ENCODE measurements at places on chromosomes 12 and 14. TPM values are rescaled to one million over a fixed set of nuclear protein-coding genes. Genes with fewer than 3 reads are reported as not detected.

Gene BRF1
- 24.1 TPM for total RNA-seq

Gene KLHL42
- total RNA-seq: 8.8 TPM

Gene KITLG
- 1.2 TPM for total RNA-seq

Gene TMED10
- total RNA-seq: 167 TPM

Gene SNRPF
- 10.5 TPM for total RNA-seq

Gene NACA
- 695 TPM for total RNA-seq

DNA sequence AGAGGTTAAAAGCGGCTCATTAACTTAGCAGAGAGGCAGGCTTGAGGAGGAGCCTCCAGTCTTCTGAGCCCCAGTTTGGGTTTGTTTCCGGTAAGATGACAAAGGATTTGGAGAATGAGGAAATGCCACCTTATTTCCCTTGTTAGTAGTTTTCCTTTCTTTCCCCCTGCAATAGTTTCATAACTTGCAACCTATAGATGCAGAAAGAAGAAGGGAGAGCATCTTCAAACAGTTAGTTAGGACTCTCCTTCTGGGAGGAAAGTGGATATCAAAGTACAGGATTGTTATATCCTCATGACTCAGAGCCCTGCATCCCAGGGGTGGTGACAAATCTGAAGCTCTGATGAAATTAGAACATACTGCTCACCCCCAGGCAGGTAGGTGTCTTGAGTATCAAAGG is 180.7 kb upstream of the SLC38A2 start:
- no peak for DNase-seq
- H3K27me3 ChIP-seq: no peaks in the 10 kb centered on the region
- H3K27ac ChIP-seq: no peak overlapping the region
- no peak overlapping the region for H3K4me3 ChIP-seq
- no peaks in the 10 kb centered on the region for H3K4me1 ChIP-seq
- no peaks in the 10 kb centered on the region for H3K36me3 ChIP-seq

DNA sequence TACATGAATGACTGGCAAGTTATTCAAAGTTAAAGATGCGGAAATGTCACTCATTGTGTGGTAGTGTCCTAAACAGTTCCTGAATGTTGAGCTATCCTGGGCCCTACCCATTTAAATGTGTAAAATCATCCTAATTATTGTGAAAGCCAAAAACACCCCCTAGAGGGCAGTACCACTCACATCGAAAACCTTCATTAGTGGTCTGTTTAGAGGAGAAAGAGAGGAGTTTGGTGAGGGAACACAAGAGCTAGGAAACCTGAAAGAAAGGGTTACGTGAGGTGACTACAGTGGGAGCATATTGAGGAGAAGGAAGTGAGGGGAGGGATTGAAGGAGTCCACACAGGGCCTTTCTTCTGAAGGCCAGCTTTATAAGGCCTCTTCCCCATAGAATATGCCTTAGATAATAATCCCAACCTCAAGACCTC is 2.5 kb upstream of the TEP1 start:
- H3K36me3 ChIP-seq: no peaks in the 10 kb centered on the region
- H3K4me3 ChIP-seq: no peak overlapping the region
- DNase-seq: no peak
- no peak overlapping the region for H3K27ac ChIP-seq
- no peaks in the 10 kb centered on the region for H3K27me3 ChIP-seq

GRCh38 chr14:20489093-20489994 is 16.0 kb upstream of the RNASE10 start:
- H3K27me3 ChIP-seq: no peaks in the 10 kb centered on the region
- no peak overlapping the region for H3K27ac ChIP-seq
- H3K4me3 ChIP-seq: no peak overlapping the region
- H3K36me3 ChIP-seq: no peaks in the 10 kb centered on the region
- H3K4me1 ChIP-seq: no peaks in the 10 kb centered on the region
- DNase-seq: no peak

GRCh38 chr12:31324116-31324844 is 1.7 kb downstream of the SINHCAF start:
- DNase-seq: peak; percentile 72
- H3K4me1 ChIP-seq: no peaks in the 10 kb centered on the region
- no peaks in the 10 kb centered on the region for H3K36me3 ChIP-seq
- H3K27ac ChIP-seq: peak overlapping the region; percentile 87
- H3K4me3 ChIP-seq: peak overlapping the region; percentile 96
- no peaks in the 10 kb centered on the region for H3K27me3 ChIP-seq

GRCh38 chr14:85300107-85300506 is 229.8 kb upstream of the FLRT2 start:
- H3K4me1 ChIP-seq: no peaks in the 10 kb centered on the region
- no peak overlapping the region for H3K27ac ChIP-seq
- no peaks in the 10 kb centered on the region for H3K36me3 ChIP-seq
- DNase-seq: no peak
- no peaks in the 10 kb centered on the region for H3K27me3 ChIP-seq

GRCh38 chr12:42447371-42447786 is 121.4 kb downstream of the PPHLN1 start:
- no peak overlapping the region for H3K27ac ChIP-seq
- H3K27me3 ChIP-seq: no peaks in the 10 kb centered on the region
- no peaks in the 10 kb centered on the region for H3K4me1 ChIP-seq
- H3K36me3 ChIP-seq: peaks cover 4% of the 10 kb centered on the region
- no peak overlapping the region for H3K4me3 ChIP-seq
- DNase-seq: no peak

DNA sequence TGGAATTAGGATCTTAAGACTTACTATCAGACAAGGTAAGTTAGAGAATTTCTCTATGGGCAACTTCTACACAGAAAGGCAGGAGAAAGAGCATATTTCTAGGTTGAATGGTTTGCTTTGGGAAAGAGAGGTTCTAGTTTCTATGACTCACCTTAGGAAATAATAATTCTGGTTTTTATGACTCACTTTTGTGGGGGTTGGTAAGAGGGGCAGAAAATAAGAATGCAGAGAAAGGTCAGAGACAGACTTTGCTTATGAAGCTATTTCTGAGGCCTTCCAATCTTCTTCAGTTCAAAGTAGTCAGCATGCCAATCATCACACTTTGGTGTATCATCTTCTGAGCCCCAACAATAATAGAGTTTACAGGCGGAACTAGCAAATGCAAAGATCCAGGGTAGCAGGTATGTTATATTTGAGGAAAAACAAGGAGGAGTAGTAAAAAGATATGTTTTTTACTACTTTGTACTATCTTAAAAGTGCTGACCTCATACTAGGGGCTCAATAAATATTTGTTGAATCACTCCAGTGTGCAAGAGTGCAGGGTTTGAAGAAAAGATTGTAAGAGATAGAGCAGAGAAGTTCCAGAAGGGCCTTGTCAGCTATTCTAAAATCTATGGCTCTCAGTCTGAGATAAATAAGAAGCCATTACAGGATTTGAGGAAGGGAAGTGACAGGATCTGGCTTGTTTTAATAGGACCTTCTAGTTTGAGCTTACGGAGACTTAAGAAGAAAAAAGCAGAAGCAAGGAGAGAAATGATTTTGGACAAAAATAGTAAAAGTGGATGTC is 56.7 kb upstream of the LRFN5 start:
- H3K27me3 ChIP-seq: no peaks in the 10 kb centered on the region
- no peak overlapping the region for H3K4me3 ChIP-seq
- no peak for DNase-seq

GRCh38 chr12:29741342-29742241 is 42.1 kb downstream of the TMTC1 start:
- no peaks in the 10 kb centered on the region for H3K36me3 ChIP-seq
- H3K27me3 ChIP-seq: no peaks in the 10 kb centered on the region
- H3K4me3 ChIP-seq: no peak overlapping the region
- no peaks in the 10 kb centered on the region for H3K4me1 ChIP-seq
- H3K27ac ChIP-seq: no peak overlapping the region

GRCh38 chr14:101206556-101206955 is 303.0 kb upstream of the RTL1 start:
- DNase-seq: no peak
- H3K4me3 ChIP-seq: no peak overlapping the region
- no peak overlapping the region for H3K27ac ChIP-seq

DNA sequence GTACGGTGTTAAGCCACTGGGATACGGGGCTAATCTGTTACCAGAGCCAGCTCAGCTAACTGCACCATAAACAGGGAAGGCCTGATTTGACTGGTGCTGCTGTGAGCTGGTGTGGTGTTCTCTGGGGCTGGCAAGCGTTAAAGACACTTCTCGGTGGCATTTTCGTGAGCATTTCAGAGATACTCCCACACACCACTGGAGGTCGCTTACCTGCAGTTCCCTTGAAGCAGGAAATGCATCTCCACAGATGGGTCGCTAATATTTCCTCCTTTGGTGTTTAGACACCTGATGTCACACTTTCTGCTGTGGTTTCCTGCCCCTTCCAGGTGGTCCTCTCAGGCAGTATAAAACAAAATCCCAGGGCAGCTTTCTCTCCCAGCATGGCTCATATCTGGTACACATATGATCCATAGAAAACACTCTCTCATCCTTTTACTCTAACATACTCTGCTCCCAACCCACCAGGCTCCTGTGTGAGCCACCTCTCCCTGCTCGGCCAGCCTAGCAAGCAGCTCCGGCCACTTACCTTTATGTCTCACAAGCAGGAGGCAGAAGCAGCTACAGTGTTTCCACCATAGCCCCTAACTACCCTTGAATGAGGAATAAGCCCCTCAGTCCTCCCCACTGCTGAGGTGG is 129.9 kb upstream of the GRIN2B start:
- no peaks in the 10 kb centered on the region for H3K36me3 ChIP-seq
- no peak overlapping the region for H3K27ac ChIP-seq
- no peaks in the 10 kb centered on the region for H3K27me3 ChIP-seq
- H3K4me1 ChIP-seq: no peaks in the 10 kb centered on the region
- H3K4me3 ChIP-seq: no peak overlapping the region

DNA sequence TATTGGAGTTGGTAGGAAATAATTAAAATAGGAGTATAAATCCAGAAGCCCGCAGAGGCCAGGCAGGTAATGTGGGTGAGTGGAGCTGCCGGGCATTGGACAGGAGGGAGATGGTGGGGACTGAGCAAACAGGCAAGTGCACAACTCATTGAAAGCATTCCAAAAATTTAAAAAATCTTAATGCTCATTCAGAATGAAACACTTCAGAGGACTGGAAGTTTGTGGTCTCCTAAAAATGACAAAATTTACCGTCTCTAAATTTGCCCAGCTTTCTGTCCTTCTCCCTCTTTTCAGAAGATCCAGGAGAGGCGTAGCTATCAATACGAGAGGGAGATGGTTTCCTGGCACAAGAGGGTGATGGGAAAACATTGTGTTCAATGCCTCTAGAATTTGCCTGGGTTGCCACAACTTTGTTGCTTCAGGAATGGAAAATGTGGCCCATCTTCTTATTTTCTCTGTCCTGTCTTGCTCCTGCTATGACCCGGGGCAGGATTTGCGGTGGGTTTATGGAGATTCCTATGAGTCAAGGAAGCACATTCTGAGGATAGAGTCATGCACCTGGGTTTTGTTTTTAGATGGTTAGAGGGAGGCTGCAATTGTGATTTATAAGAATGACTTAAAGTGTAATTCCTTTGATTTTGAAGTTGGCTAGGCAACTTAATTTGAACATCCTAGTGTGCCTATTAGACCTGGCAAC is 72.2 kb downstream of the BORCS5 start:
- H3K27me3 ChIP-seq: no peaks in the 10 kb centered on the region
- DNase-seq: no peak
- H3K36me3 ChIP-seq: no peaks in the 10 kb centered on the region

DNA sequence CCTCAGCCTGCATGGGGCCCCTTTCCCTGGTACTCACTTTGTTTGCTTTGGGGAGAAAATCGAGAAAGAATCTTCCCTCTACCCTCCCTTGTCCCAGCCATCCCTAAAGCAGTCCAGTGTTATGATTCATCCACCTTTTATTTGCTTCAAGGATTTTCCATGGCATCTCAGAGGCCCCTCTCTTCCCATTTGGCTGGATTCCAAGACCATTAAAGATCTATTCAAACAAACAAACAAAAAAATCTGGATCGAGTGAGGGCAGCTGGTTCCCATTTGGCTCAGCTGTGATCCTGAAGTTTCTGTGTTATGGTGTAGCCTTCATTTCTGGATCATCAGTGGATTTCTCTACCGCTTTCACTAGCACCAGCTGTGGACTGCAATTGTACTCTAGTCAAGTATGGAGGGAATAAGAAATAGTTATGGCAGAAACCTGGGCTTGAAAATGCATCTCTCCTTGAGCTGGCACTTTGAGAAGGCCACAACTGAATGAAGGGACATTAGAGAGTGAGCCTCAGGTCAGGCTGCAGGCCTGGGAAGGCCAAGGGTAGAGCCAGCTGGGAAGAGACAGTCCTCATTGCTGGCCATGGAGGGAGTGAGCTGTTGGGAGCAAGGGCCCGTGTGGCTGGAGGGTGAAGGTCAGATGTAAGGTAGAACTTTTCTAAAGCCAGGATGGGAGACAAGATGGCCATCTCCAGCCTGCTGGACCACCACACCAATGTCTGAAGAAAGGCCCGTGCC is 13.7 kb downstream of the KRT71 start:
- DNase-seq: no peak
- H3K4me1 ChIP-seq: no peaks in the 10 kb centered on the region
- H3K4me3 ChIP-seq: no peak overlapping the region
- H3K27ac ChIP-seq: no peak overlapping the region
- no peaks in the 10 kb centered on the region for H3K27me3 ChIP-seq

Data from liver (tissue), 10 donors.